ENCODE measurements at places on chromosomes 16 and 17. TPM values are rescaled to one million over a fixed set of nuclear protein-coding genes. Genes with fewer than 3 reads are reported as not detected.

Gene PIRT
- total RNA-seq: not detected

DNA sequence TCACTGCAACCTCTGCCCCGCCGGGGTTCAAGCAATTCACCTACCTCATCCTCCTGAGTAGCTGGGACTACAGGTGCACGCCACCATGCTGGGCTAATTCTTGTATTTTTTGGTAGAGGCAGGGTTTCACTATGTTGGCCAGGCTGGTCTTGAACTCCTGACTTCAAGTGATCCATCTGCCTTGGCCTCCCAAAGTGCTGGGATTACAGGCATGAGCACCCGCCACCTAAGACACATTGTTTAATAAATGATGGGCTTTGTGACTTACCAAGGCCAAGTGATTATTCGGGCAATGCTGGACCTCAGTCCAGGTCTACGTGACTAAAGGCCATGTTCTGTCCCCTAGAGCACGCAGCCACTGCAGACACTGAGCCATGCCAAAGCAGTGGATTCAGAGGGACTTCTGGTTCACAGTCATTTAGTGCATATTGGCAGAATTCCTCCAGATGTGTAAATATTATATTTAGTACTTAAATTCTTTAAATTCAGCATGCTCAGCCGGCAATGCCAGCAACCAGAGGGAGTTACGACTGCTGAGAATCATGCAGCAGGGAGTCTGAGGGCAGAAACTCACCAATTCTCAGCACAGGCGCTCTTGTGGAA, 4.8 kb upstream of the ERCC4 start:
- no peak for DNase-seq

GRCh38 chr17:16313139-16314090, 39.9 kb downstream of the CENPV start:
- no peak for DNase-seq

Gene ABCC6
- not detected for total RNA-seq

- peak; percentile 76 for DNase-seq
These were observed 45.8 kb upstream of the PVALEF start for GRCh38 chr17:81119223-81120148.

DNA sequence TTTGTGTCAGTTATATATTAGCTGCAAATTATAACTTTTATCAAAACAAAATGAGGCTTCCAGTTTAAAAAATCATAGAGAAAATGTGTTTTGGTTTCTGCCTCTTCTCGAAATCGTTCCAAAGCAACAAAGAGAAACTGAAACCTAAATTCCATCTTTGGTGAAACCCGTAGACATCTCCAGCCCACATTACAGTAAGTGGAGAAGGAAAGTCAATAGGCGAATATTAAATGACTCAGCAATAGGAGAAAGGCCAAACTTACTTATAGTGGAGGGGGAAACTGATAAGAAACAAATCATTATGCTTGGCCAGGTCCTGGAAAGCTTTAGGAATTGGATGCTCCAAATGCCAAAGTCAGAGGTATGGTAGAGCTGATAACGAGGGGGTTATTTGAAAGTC, 103.0 kb upstream of the SHISA6 start:
- DNase-seq: no peak

Gene SARM1
- total RNA-seq: 21.7 TPM

Gene HSD11B2
- total RNA-seq: not detected

GRCh38 chr17:65553646-65554552, 7.5 kb downstream of the AXIN2 start:
- DNase-seq: no peak

DNA sequence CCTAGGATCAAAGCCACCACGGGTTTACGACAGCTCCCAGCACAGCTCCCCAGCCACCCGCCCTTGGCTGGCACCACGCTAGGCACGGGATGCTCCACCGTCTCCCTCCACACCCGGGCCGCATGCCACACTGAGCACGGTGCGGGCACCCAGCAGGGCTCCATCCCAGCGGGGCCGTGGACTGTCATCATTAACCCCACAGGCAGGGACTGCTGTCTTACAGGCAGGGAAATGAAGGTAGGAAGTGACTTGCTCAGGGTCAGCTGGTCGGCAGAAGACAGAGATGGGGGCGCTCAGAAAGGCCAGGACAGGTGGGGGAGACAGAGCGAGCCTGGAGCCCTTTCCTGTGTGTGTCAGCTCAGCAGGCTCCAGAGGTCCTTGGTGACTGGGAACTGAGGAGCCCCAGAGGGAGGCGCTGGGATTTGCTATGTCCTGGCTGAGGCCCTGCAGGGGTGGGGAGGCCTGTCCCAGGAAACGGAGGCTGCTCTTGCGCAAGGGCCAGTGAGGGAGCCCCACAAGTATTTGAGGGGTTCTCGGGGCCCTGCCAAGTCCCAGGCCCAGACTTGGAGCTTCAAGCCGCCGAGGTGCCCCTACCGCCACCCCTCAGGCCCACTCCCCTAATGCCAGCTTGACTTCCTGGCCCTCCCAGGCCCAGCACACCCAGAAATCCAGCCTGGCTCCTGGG, 3.2 kb downstream of the UBALD1 start:
- no peak for DNase-seq

DNA sequence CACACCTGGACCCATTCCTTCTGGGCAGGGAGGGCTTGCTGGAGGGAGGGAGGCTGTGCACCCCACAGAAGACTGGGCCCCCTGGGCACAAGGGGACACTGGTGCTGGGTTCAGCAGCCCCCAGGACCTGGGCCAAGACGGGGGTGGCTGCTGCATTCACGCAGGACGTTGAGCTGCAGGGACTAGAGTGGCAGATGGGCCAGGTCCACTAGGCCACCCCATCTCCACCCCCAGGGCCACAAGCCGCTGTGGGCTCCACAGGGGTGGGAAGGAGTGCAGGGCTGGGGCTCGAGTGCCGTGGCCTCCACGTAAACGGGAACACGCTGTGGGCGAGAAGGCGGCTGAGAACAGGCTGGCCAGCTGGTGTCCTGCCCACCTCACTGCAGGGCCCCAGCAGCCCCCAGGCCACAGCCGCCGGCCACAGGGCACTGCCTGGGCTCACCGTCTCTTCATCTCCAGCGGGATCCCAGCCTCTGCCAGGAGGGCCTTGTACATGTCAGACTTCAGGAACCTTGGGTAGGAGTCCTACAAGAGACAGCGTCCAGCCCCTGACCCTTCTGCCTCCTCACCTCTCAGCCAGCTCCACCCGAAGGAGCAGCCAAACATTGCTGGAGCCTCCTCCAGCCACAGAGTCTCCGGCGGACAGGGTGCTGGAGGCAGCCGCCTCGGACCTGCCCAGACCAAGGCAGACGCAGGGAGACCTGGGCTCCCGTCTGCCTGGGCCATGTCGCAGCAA, 6.5 kb downstream of the RGS11 start:
- DNase-seq: no peak

Data from CD4-positive, CD25-positive, alpha-beta regulatory T cell (primary cell).